ENCODE measurements at places on chromosomes 4 and X. TPM values are rescaled to one million over a fixed set of nuclear protein-coding genes. Genes with fewer than 3 reads are reported as not detected.

DNA sequence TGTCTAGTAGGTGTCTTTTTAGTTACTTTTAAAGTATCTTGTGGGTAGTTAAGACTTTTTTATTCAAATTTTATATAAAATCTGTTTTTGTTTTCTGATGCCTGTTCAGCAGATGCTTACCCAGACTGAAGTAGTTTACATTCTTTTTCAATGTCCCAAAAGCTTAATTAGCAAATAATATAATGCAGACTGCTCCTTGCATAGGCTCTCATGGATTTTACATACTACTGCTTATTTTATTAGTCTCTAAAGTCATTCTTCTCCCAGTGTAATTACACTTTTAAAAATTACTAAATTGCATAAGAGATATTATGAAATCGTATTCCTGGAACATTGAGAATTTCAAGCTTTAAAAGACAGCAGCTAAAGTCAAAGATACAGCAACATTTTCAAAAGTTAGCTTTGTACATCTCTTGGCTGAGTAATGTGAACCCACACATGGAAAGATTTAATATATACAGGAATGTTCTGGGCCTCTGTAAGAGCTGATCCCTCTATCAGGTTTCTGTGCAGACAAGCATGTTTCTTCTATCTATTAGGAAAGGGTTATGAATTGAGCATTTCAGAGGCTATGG is 148.4 kb upstream of the SPRY1 start:
- DNase-seq = no peak

DNA sequence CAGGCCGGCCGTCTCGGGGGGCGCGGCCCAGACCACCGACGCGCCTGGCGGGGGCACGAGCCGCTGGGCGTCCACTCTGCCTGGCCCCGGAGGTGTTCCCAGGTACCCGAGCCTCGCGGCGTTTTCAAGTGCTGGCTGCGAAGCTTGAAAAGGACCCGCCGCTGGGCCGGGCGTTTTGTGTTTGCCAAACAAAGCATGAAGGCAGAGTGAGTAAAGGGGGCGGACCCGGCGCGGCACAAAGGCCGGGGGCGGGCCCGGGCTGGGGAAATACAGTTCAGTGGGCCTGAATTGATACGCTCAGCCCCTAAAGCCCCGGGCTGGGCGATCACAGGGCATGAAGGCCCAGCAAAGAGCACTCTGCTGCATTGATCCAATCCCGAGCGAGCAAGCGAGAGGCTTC is 65.4 kb downstream of the SOX3 start:
- no peak for DNase-seq

DNA sequence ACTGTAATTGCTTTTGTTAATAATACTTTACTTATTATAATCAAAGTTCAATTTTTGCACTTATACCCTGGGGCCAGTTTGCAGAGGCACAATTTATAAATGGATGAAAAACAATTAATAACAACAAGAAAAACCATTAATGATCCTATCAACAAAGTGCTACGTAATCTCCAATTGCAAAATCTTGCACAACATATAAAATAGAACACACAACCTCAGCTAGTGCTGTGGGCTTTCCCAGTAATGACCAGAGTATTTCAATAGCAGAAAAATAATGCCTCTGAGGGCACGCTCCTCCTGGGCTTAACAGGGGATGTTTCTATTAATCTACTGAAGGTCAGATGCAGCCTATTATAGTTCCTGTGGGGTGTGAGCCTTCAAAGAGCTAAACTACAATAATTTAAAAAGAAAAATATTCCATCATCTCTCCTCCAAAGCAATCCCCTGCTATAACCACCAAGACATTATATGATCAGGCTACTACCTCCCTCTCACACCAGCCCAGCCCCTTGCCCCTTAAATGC is 508.5 kb upstream of the SLIT2 start:
- DNase-seq = no peak

GRCh38 chrX:153927672-153927921 is 1.5 kb upstream of the ARHGAP4 start:
- DNase-seq = no peak

Gene TAF7L
- not detected for total RNA-seq

GRCh38 chrX:143094417-143095023 is 68.8 kb downstream of the SPANXN4 start:
- DNase-seq = no peak

DNA sequence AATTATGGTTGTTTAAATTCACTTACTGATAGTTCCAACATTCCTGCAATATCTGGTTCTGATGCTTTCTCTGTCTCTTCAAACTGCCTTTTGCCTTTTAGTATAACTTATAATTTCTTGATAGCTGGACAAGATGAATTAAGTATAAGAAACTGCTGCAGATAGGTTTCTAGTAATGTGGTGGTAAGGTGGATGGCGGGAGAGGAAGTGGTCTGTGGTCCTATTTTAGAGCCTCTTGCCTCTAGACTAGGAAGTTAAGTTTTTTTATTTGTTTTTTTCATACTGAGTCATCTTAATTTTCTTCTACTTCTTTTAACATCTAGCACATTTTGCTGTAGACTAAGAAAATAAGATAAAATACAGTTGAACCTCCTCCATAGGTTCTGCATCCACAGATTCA is 310.0 kb downstream of the SLITRK2 start:
- no peak for DNase-seq

DNA sequence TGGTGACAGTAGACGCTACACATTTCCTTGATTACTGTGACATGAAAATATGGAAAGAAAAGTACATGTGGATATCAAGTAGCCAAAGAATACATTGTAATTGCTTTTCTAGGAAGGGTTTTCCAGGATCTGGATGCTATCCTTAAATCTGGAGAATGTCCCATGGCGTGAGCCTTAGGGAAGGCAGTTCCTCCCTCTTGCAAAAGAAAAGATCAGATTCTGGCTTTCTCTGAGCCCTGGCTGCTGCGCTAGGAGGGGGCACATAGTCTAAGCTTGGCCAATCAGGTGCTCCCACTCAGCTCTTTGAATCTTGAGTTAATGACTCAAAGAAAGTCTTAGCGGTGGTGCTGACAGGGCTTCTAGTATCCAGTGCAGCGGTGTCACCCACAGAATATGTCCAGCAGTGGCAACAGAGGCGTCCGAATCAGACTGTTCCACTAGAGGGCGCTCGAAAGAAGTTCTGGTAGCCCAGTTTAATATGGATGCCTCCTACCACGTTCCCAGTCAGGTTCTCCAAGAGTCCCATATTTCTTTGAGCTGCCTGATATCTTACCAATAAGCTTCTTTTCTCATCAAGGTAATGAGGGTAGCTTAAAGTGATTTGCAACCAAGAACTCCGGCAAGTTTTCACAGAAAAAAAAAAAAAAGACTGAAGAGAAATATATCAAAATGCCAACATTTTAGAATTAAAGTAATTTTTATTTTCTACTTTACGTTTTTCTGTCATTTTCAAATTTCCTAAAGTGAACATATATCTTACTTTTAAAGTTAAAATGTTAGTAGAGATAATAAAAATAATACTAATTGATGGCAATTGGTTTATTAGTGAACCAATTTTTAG is 213.4 kb upstream of the S100G start:
- peak; percentile 51 for DNase-seq

DNA sequence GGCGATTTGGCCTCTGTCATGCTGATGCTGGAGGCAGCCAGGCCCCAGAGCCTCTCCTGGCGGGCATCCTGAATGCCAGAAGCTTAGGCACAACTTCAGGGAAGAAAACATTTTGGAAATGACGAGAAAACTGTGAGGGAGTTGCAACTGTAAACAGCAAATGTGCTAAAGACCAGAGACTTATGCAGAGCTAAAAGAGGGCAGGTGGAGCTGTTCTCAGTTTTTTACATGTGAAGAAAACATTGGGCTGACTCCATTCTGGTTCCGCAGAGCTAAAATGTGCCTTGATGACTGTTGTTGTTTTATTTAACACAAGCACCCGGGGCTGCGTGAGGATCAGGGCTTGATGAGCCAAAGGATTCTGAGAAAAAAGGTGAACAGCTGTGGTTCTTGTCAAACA is 10.8 kb upstream of the ARX start:
- no peak for DNase-seq

Gene PPBP
- total RNA-seq = not detected

GRCh38 chrX:915427-916229 is 285.0 kb downstream of the SHOX start:
- DNase-seq = no peak

Gene AVPR2
- total RNA-seq = not detected

DNA sequence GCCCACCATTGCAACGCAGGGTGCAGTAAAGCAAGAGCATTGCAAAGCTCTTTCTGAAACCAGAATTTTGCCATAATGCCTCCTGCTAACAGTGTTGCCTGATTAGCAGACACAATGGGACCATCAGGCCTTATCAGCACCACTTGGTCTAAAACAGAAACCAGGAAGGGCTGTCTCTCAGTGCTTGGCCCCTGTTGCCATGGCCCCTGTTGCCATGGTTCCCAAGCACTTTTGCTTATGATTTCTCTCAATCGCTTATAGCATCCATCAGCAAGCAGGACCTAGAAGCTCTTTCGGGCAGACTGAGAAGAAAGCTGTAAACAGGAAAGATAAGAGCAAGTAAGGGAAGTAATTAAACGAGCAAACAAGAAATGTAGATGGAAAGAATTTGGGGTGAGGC is 36.8 kb downstream of the RTL5 start:
- peak; percentile 14 for DNase-seq

GRCh38 chrX:73215246-73215645 is 595 bp upstream of the NAP1L2 start:
- DNase-seq = no peak

DNA sequence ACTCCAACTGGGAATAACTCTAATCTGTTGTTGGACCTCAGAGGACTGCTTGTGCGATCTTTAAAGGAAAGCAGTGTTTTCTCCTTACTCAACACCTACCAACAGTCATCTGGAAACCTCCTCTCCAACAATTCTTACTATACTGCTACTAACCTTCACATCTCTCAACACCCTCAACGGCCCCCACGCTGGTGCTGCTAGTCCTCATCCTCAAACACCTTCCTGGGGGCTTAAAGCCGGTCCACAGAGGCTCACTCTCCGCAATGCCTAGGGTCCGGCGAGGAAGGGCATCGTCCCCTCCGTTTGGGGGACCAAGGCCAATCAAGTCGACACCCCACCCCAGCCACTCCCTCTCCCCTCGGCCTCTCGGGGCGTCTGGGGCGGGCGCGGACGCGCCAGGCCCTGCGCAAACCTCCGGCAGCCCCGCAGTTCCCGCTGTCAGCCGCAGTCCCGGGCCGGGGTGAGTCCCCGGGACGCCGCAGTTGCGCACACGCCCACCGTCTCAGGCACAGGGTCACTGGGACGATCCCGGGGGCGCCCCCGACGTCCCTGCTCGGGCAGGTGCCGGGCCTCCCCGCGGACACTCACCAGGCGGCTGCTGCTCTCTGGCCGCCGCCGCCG is 418 bp downstream of the TAB3 start:
- peak; percentile 36 for DNase-seq

- no peak for DNase-seq
Measured at GRCh38 chr4:52625216-52625615, 33.9 kb downstream of the USP46 start.

DNA sequence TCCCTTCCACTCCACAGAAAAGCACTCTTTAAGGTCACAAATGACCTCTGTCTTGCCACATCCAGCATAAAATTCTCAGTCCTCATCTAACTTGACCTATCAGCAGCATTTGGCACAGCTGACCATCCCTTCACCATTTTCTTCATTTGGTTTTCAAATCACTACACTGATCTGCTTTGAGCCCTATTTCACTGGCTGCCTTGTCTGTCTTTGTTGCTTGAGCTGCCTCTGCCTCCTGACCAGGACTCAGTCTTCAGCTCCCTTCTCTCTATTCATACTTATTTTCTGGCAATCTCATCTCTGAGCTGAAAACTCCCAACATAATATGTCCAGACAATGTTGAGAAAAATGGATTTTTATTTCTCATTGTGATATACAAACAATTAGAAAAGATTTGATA is 27.7 kb upstream of the PDE5A start:
- DNase-seq = no peak

DNA sequence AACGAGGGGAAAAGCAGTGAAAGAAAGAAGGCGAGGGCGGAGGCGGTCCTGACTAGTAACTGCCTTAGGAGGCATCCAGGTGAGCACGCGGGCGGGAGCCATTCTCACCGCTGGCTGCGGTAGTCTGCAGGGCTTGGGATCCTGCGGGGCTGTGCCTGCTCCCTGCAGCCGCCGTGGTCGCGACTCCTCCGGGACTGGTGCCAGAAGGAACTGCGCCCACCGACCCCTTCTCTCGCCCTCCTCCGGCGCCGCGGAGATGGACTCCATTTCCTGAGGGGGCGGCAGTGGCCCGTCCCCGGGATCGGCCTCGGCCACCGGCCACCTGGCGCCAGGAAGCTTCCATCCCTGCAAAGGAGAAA is 543 bp downstream of the NFXL1 start:
- DNase-seq = peak; percentile 34

Gene ARFIP1
- total RNA-seq = 10.3 TPM

- no peak for DNase-seq
Measured at GRCh38 chrX:49876750-49877149, 2.5 kb upstream of the USP27X start.

DNA sequence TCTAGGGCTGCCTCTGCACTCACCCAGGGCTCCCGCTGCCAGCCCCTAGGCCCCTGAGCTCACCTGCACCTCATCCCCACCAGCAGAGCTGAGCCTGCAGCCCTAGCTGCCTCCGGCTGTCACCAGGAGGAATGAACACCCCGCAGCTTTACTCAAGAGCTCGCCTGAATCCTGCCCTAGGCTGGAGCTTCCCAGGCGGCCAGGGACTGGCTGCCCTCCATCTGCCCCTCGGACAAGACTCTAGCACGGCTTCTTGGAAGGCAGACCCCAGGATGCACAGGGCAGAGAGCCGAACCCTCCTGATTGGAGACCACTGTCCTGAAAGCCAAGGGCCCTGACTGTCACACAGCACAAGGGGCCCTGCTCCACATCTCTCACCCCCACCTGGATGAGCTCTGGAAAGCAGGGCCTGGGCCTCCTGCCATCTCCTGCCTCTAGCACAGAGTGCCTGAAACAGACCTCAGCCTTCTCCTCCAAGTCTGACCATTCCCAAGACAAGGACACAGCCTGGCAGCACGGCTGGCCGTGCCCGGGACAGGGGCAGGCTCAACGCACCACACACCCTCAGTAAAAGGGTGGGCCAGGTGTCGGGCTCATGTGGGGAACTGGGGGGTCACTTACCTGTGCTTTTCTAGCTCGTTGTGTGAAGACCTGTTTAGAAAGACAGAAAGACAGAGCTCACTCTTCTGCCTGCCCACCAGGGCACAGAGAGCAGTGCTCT is 4.4 kb downstream of the MXD4 start:
- DNase-seq = peak; percentile 0

DNA sequence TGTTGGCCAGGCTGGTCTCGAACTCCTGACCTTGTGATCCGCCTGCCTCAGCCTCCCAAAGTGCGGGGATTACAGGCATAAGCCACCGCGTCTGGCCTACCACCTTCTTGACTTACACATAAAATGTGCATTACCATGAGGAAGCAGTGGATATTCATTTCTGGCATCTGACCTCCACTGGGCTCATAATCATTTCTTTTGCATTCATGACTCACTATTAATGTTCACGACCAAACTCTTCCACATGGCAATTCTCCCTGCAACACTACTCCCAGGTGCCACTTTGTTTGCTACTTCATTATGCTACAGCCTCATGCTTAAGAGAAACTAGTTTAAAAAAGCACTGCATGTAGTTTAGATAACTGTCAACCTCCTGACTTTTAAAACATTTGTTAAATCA is 22.7 kb downstream of the RASGEF1B start:
- no peak for DNase-seq

Measured in activated naive CD8-positive, alpha-beta T cell treated with anti-CD3 and anti-CD28 coated beads for 36 hours (primary cell).